ENCODE measurements at places on chromosomes 4 and X. TPM values are rescaled to one million over a fixed set of nuclear protein-coding genes. Genes with fewer than 3 reads are reported as not detected.

The ARL9 gene
- 0.19 TPM for total RNA-seq

The EFHC2 gene
- total RNA-seq = 1.8 TPM

The RASSF6 gene
- 10.1 TPM for total RNA-seq

The NEIL3 gene
- 6.6 TPM for total RNA-seq

The CT55 gene
- total RNA-seq = 0.40 TPM

DNA sequence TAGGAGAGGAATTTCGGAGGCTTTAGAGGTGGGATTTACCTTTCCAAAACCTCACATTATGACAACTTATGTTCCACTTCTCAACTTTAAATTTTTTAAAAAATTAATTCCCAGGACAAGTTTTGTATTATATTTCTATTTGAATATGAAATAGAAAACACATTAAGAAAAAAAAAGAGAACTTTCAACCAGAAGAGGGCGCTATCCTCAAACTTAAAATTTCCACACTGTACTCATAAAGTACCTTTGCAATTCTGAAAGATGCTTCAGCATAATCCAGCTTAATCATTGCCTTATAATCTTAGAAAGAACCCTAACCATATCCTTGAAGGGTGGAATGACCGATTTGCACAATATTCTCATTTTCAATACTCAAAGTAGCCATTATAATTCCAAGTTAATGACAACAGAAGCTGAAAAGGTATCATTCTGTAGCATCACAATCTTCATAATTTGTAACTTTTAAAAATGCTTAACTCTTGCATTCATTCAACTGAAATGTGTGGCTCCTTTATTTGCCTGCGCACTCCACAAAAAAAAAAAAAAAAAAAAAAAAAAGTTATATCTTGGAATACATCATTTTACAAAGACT, 158.0 kb downstream of the KCNIP4 start:
- H3K4me3 ChIP-seq = no peak overlapping the region
- no peaks in the 10 kb centered on the region for H3K27me3 ChIP-seq
- H3K27ac ChIP-seq = no peak overlapping the region
- no peaks in the 10 kb centered on the region for H3K4me1 ChIP-seq

DNA sequence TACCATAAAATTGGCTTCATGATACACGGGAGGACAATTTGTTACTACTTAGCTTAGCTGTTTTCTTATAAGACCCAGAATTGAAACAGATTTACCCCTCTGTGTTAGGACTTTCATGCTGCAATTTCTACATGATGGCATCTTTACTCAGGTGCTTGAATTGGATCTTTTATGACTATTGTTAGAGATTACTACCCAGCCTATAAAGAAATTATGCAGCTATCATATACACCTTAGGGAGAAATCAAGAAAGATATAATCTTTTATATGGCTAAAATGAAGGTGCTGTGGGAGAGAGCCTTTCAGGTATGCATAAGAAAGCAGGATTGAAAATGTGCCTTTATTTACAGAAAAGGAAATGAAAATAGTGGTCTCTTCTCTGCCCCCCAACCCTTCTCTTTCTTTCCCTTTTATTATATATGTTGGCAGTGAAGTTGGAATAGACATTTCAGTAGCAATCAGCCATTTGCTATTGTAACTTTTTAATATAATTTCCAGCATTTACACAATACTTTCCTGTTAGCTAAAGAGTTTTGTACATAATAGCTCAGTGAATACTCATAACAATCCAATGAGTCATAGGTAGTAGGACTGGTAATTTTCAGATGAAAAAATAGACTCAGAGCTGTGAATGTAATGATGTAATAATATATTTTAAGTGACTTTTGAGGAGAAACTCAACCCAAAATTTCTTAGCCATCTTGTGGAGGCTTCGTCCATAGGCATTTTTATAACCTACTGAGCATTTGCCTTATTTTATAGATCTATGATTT, 311.8 kb downstream of the ADGRL3 start:
- H3K27me3 ChIP-seq = no peaks in the 10 kb centered on the region
- no peak overlapping the region for H3K4me3 ChIP-seq
- peaks cover 1% of the 10 kb centered on the region for H3K36me3 ChIP-seq
- H3K4me1 ChIP-seq = peaks cover 5% of the 10 kb centered on the region

DNA sequence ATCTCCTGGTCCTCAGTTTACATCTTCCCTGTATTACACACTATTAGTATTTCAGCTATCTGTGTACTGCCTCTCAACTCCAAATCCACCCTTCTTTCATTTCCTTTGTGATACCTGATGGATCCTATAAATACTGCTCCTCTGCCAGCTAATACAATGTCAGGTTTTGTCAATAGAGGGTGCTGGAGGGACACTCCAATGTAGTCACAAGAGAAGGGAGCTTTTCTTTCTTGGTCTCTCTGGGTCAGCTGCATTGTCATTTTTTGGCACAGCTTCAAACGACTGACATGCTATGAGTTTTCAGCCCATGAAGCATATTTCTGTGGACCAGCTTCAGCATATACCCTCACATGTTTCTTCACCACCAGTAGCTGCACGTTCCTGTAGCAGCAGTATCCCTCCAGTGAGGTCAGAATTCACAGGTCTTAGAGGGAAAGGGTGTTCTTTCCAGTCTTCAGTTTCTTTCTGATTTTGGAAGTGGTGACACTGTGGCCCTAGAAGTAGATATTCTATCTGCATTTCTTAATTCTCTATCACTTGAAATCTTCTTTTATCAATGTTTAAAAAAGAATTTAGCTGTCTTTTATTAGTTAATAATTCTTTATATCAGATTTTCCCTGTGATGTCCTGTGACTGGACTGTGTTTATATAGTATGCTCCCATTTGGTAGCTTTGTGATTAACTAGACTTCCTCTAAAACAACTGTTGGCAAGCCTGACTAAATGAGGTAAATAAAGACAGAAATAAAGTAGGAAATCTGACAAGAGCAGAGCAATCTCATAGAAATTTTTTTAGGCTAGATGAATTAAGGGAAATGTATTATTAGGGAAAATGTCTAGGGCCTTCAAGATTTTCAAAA, 60.6 kb downstream of the GABRA2 start:
- no peak overlapping the region for H3K27ac ChIP-seq
- peaks cover 1% of the 10 kb centered on the region for H3K4me1 ChIP-seq
- H3K4me3 ChIP-seq = no peak overlapping the region
- no peaks in the 10 kb centered on the region for H3K36me3 ChIP-seq
- H3K27me3 ChIP-seq = no peaks in the 10 kb centered on the region
- peak; percentile 11 for DNase-seq

- no peak overlapping the region for H3K4me3 ChIP-seq
- no peak for DNase-seq
- peak overlapping the region; percentile 37 for H3K27ac ChIP-seq
- H3K36me3 ChIP-seq = peaks cover 14% of the 10 kb centered on the region
- H3K27me3 ChIP-seq = no peaks in the 10 kb centered on the region
- H3K4me1 ChIP-seq = peaks cover 29% of the 10 kb centered on the region
Observed at GRCh38 chr4:88753658-88754571, 56.3 kb upstream of the NAP1L5 start.

DNA sequence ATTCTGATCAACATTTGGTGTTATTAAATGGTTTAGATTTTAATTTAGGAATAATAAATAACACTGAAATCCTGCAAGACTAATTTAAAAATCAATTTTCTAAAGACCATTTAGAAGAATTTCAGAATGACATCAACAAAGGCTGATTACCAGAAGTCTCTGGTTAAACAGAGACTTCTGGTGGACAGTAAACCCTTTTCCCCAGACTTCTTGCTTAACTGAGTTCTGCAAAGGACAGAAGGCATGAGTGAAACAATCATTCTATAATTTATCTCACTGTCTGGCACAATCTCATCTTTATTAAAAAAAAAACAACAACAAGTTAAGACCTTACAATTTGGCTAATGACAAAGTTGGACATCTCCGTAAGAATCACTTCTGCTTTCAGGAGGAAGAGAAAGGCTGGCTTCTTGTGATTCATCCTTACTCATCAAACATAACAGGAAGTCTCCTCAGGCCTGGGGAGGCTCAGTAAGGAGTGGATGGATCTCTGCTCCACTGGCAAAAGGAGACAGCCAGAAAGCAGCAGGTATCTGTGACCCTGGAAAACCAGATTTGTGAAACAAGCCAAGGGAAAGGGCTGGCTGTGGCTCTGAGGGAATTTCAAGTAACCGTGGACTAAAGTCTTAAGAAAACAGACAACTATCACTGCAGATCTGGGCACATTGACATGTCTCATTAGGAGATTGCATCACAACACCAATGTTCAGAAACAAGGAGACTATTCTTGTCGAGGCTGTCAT, 908 bp upstream of the TLR6 start:
- no peak overlapping the region for H3K4me3 ChIP-seq
- H3K4me1 ChIP-seq = peaks cover 13% of the 10 kb centered on the region
- DNase-seq = no peak
- H3K27me3 ChIP-seq = peaks cover 4% of the 10 kb centered on the region
- H3K36me3 ChIP-seq = no peaks in the 10 kb centered on the region

DNA sequence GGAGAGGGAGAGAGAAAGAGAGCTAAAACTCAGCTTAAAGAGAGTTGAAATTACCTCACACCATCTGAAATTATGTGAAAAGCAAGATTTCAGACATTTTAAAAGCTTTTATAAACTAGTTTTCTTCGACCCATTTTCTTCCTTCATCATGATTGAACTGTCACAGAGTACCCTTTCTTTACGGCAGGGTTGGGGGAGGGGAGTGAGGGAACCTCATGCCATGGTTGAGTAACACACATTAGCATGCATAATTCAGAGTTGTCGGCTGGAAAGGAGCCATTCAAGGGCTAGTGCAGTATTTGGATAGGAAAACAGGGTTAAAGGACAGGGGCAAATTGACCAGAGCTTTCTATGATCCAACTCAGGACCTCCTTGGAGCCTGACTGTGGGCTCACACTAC, 46.2 kb downstream of the PCDH19 start:
- H3K4me1 ChIP-seq = peaks cover 14% of the 10 kb centered on the region
- DNase-seq = no peak
- H3K27ac ChIP-seq = no peak overlapping the region
- H3K4me3 ChIP-seq = no peak overlapping the region
- H3K36me3 ChIP-seq = peaks cover 3% of the 10 kb centered on the region
